ENCODE measurements at places on chromosomes 12 and 14.

DNA sequence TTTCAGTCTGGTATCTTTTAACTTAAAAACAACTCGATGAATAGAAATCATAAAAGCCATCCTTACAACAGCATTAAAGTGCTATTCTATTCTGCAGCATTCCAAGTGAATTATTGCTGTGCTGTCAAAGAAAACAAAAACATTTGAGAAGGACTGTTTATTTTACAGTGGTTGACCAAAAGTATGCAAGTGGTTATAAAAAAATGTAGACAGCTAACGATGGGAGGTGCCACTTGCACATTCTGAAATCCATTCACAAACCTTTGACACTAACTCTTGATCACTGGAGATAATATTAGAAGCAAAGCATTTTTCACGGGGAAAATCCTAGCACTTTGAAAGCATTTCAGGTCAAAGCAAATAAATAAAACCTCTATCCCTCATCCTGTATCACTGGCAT lies 55.6 kb downstream of the HMGA2 start:
- DNase-seq, result no peak

- no peak for DNase-seq
Observed at GRCh38 chr14:34059925-34060650, 109.2 kb upstream of the EGLN3 start.

GRCh38 chr12:105192624-105193225 lies 43.2 kb downstream of the APPL2 start:
- DNase-seq, result no peak

DNA sequence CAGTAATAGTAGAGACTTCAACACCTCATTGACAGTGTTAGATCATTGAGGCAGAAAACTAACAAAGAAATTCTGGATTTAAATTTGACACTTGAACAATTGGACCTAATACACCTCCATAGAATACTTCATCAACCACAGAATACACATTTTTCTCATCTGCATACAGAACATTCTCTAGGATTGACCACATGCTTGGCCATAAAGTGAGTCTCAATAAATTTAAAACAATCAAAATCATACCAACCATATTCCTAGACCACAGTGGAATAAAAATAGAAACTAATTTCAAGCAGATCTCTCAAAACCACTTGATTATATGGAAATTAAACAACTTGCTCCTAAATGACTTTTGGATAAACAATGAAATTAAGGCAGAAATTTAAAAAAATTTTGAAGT lies 82.3 kb downstream of the SLC38A4 start:
- DNase-seq, result no peak

- no peak for DNase-seq
Observed at GRCh38 chr14:77707355-77707723, 484 bp downstream of the ALKBH1 start.

- no peak for DNase-seq
Observed at GRCh38 chr12:49345051-49345824, 1.4 kb upstream of the DNAJC22 start.

- no peak for DNase-seq
Observed at GRCh38 chr12:107759410-107759809, 1.5 kb downstream of the PRDM4 start.

GRCh38 chr12:65209655-65210043 lies 40.3 kb downstream of the LEMD3 start:
- DNase-seq, result no peak

Measured in activated naive CD8-positive, alpha-beta T cell treated with anti-CD3 and anti-CD28 coated beads, Interleukin-2, amount 50 U/mL, for 16 hours (primary cell).